ENCODE measurements at places on chromosomes 12 and 14.

GRCh38 chr14:49849213-49849847, 3.3 kb downstream of the NEMF start:
- DNase-seq, result no peak

DNA sequence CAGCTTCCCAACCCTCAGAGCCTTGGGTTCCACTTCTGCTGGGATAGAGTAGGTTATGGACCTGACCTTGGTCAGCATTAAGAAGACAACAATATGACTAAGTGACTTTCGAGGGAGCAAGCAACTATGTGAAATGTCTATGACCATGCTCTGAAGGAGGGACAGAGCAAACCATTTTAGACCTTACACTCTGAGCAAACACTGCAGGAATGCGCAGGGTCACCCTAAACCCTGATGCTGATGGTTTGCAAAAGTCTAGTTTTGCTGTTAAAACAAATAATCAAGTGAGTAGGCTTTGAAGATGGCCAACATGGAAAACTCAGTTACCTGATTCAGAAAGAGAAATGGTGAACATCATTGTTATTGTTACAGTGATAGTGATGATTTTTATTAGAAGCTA, 8.7 kb downstream of the ZCCHC8 start:
- no peak for DNase-seq

- no peak for DNase-seq
Observed at GRCh38 chr12:122276242-122276641, 9.9 kb upstream of the VPS33A start.

DNA sequence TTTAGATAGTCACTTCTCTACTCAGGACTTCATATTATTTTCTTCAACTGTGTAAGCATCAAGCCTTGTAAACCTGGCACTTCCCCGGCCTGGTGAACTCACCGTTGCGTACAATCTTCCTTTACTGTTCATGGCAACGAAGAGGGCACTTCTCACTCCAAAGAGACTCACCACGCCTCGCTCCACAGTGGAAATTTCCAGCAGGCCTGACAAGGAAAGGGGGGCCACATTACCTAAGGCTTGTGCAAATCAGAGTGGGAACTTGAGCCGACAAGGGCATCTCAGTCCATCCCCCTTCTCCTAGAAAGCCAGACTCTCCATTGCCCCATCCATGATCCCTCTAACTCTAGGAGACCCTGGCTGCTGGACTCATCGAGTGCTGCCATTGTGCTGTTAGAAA, 1.6 kb downstream of the FGF6 start:
- no peak for DNase-seq

DNA sequence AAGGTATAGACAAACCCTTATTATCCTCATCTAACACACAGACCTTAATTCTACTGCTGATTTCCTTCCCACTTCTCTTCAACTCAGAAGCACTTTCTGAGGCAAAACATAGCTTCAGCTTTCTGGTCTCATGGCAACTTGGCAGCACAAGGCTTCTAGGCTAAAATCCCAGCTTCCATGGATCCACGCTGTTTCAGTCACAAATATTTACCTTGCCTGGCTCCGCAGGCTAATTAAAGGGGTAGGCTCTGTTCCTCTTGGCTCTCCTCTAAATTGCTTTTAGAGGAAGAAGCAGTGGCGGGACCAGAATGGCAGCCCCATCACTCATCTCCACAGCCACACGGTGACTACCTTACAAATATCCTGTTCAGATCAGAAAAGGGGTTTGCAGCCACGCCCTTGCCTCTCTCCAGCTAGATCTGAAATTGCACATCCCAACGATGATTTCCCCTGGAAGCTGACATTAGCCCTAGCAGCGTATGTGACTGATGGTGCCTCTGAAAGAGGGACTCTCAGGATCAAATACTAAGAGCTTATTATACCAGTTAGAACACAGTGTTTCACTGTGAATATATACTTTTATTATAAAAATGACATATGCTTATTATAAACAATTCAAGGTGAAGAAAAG, 221.5 kb upstream of the NUDT4 start:
- DNase-seq, result no peak

- DNase-seq, result no peak
Observed at GRCh38 chr14:21017528-21018245, 7.2 kb downstream of the NDRG2 start.

DNA sequence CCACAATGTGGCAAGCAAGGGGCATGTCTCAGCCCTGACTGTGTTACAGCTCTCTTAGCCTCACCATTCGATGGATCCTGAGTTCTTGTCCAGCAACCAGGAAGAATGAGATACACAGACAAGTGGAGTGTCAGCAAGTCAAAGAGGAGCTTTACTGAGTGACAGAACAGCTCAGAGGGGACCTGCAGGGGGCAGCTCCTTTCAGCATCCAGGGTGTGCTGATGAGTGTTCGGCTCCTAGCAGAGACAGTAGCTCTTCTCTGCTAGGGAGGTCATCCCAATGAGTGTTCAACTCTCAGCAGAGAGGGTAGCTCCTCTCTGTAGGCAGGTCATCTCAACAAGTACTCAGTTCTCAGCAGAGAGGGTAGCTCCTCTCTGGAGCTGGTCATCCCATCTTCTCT, 19.1 kb downstream of the SYNJ2BP start:
- DNase-seq, result no peak

Data from chondrocyte (in vitro differentiated cells).